Retina (tissue), 1 donor: ENCODE measurements at places on chromosomes 7 and 10.
A peak's percentile ranks its signal among the peaks of the same experiment; 100 is the strongest.

GRCh38 chr7:824664-825063 is 7.6 kb upstream of the SUN1 start:
- no peak for DNase-seq

GRCh38 chr7:28005847-28006231 is 174.8 kb downstream of the JAZF1 start:
- no peak for DNase-seq

DNA sequence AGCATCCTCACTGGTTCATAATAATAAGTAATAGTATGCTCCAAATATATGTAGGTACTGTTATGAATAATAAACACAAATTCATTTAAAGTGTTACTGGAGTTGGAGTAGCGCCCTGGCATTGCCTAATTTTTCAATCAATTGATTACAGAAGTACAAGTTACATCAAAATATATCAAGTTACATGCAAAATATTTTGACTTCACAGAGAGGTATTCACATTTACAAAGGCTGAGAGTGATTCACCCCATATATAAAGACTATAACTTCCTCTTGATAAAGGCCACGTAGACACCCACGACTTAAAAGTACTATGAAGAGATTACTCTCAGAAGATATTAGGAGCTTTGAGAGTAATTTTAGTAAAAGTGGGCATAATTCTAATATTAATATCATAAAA is 13.6 kb upstream of the COL17A1 start:
- DNase-seq: no peak

DNA sequence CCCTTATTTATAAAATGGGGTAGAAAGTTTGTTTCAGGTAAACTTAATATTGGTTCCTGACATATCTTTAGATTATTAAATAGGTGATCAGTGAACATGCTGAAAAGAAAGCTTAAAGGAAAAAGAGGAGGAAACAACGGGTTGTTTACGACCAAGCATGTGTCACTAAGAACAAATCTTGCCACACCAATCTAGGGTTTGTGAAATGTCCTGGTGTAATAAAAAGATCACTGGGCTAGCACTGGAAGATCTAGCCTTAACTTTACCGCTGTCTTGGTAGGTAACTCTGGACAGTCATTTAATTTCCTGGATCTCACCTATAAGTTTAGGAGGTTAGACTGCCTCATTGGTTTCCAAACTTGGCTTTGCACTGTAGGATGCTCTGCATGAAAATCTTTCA is 19.0 kb downstream of the VPS26A start:
- DNase-seq: no peak

- no peak for DNase-seq
Measured at GRCh38 chr10:90560331-90560730, 297.5 kb downstream of the HTR7 start.

GRCh38 chr7:88140947-88141346 is 78.9 kb downstream of the SRI start:
- no peak for DNase-seq

DNA sequence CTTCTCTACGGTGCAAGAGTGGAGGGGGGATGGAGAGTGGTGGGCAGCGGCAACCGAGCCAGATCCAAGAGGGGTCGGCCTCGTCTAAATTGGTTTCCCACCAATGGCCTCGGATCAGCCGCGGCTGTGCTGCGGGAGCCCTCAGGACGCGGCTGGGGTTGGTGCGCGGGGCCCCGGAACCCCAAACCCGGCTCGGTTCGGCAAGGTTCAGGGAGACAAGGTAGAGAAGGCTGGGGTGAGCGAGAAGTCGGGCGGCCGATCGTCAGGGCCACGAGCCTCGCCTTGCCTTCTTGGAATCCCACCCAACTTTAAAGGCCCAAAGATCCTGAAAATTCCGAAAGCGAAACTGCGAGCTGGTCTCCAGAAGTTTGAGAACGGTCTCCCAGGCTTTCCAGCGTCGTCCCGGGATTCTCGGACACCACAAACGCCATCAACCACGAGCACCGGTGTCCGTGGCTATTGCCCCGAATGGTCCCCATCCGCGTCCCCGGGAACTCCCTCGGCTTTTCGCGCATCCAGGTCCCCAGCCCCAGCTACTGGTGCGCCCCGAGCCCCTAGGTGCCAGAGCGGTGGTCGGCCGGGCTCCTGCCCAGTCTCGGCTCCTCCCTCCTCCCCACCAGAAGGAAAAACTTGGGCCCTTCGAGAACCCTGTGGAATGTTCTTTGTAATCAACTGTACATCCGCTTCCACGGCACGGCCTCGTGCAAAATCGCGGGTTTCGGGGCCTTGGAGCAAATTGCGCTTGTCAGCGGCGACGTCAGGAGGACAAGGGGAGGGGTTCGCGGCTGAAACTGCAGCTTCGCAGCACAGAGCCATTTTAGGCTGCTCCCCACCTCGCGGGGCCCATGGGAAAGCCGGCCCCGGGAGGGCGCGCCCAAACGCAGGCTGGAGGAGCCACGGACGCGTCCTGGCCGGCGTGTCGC is 3.2 kb downstream of the SFMBT2 start:
- DNase-seq: peak; percentile 82

DNA sequence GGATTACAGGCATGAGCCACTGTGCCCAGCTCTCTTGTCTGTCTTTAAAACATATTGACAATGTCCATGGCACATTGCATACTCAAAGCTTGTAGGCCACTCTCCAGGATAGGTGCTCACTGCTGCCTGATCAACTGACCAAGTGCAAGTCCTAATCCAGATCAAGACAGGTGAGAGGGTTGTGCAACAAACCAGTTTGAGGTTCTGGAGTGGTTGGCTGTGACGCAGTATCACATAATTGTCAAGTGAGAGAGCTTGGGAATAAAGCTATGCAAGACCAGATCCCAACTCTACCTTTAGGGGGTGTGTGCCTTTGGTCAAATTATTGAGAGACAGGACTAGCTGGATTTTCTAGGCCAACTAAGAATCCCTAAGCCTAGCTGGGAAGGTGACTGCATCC is 43.0 kb upstream of the OPN4 start:
- no peak for DNase-seq

GRCh38 chr10:62057850-62058249 is 156.4 kb downstream of the ARID5B start:
- no peak for DNase-seq
